ENCODE measurements at places on chromosomes 13 and 19. TPM values are rescaled to one million over a fixed set of nuclear protein-coding genes. Genes with fewer than 3 reads are reported as not detected.

TDRD12 gene
- 0.22 TPM for total RNA-seq

ZNF534 gene
- total RNA-seq = not detected

KLK11 gene
- not detected for total RNA-seq

CRB3 gene
- 5.0 TPM for total RNA-seq

THSD1 gene
- total RNA-seq = 5.4 TPM

TMEM238 gene
- total RNA-seq = 9.3 TPM

TPTE2 gene
- total RNA-seq = not detected

COG6 gene
- total RNA-seq = 3.8 TPM

HIPK4 gene
- total RNA-seq = 0.34 TPM

SH2D3A gene
- total RNA-seq = 19.9 TPM

KLF12 gene
- total RNA-seq = 1.5 TPM

PRTN3 gene
- total RNA-seq = 0.43 TPM

DAND5 gene
- total RNA-seq = 0.07 TPM

NEK5 gene
- total RNA-seq = not detected

ZNF709 gene
- total RNA-seq = not detected

ZNF98 gene
- total RNA-seq = not detected

ZNF714 gene
- total RNA-seq = 2.8 TPM

ZNF536 gene
- total RNA-seq = not detected

FGF14 gene
- not detected for total RNA-seq

PRR22 gene
- 2.5 TPM for total RNA-seq

ONECUT3 gene
- 0.02 TPM for total RNA-seq

SPRY2 gene
- total RNA-seq = 16.3 TPM

RAB3D gene
- 3.9 TPM for total RNA-seq

ZNF506 gene
- 0.12 TPM for total RNA-seq

PSG1 gene
- total RNA-seq = 0.20 TPM

PLIN5 gene
- total RNA-seq = 0.10 TPM

NLRP9 gene
- not detected for total RNA-seq

CA11 gene
- 9.4 TPM for total RNA-seq

KRTDAP gene
- not detected for total RNA-seq

NOVA2 gene
- total RNA-seq = 1.3 TPM

ZFR2 gene
- 0.17 TPM for total RNA-seq

FFAR1 gene
- 0.02 TPM for total RNA-seq

MAP3K10 gene
- 12.7 TPM for total RNA-seq

CDX2 gene
- 0.64 TPM for total RNA-seq

CEACAM3 gene
- not detected for total RNA-seq

COL4A2 gene
- total RNA-seq = 173 TPM

ENOX1 gene
- 1.9 TPM for total RNA-seq

ZNF234 gene
- 2.0 TPM for total RNA-seq

NLRP4 gene
- not detected for total RNA-seq

RXFP2 gene
- total RNA-seq = not detected

ZNF134 gene
- total RNA-seq = 7.3 TPM

VAV1 gene
- total RNA-seq = 6.7 TPM

UBE2L5 gene
- not detected for total RNA-seq

CDC34 gene
- total RNA-seq = 92.5 TPM

OR7D2 gene
- total RNA-seq = 0.02 TPM

PSG7 gene
- not detected for total RNA-seq

All from A549 treated with AZD2906 at 1 μM for 4 hours (cell line).